ENCODE measurements at places on chromosomes 12 and 14.

DNA sequence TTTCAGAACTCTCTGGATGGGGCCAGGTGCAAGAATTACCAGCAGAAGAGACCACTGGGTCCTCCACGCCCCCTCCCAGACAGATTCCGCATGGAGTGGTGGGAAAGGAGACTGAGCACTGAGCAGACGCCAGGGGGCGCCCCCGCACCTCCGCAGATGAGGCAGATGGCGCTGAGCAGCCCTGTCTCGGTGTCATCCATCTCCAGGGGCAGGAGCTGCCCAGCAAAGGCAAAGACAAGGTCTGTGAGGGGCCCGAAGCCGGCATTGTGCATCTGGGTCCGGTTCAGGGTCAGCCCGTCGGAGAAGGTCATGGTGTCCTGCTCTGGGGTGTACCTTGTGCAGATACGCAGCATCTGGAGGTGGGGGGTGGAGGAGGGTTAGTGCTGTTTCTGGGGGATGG is 6.3 kb upstream of the ITGB7 start:
- peak; percentile 83 for DNase-seq

DNA sequence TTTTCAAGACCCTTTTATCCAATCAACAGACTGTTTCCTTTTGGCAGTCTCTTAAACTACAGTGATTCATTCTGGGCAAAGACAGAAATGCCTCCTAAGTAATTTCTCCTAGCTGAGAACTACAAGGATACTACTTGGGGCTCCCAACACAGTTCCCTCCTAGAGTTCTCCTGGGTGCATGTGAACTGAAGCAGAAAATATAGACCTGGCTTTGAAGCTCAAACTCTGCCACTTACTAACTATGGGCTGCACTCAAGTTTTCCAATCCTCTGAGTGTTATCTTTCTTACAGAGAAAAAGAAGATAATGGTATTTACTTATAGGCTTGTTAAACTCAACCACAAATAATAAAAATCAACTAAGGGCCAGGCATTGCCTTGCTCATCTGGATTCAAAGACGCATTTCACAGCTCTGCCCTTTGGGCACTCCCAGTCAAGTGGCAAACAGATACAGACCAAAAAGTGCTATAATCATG is 97.6 kb downstream of the EFCAB11 start:
- DNase-seq: no peak

- DNase-seq: no peak
Observed at GRCh38 chr14:65019944-65020566, 33.4 kb downstream of the FNTB start.

- DNase-seq: no peak
Observed at GRCh38 chr14:59754256-59754655, 116.3 kb downstream of the RTN1 start.

GRCh38 chr14:23062002-23062401 is 4.7 kb upstream of the CDH24 start:
- no peak for DNase-seq

GRCh38 chr12:105077435-105077834 is 6.8 kb downstream of the ALDH1L2 start:
- no peak for DNase-seq

- no peak for DNase-seq
Observed at GRCh38 chr12:94596596-94596995, 53.8 kb downstream of the TMCC3 start.

- no peak for DNase-seq
Observed at GRCh38 chr14:66717561-66718140, 209.7 kb downstream of the GPHN start.

DNA sequence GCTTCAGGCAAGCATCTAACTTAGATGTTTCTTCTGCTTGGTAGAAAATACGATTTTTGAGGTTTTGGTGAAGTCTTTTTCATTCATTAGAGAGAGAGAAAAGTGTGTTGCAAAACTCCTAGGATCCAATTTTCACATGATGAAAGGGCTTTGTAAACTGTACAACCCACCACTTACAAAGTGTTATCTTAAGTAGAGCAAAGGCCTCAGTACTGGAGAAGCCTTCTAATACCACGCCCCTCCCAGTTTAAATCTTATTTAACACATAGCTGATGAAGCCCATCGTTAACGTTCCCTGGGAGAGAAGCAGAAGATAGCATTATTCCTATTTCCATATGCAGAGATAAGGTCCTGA is 869 bp downstream of the APOLD1 start:
- DNase-seq: no peak

- DNase-seq: peak; percentile 23
Observed at GRCh38 chr12:100141666-100141997, 1.0 kb downstream of the BLTP3B start.

DNA sequence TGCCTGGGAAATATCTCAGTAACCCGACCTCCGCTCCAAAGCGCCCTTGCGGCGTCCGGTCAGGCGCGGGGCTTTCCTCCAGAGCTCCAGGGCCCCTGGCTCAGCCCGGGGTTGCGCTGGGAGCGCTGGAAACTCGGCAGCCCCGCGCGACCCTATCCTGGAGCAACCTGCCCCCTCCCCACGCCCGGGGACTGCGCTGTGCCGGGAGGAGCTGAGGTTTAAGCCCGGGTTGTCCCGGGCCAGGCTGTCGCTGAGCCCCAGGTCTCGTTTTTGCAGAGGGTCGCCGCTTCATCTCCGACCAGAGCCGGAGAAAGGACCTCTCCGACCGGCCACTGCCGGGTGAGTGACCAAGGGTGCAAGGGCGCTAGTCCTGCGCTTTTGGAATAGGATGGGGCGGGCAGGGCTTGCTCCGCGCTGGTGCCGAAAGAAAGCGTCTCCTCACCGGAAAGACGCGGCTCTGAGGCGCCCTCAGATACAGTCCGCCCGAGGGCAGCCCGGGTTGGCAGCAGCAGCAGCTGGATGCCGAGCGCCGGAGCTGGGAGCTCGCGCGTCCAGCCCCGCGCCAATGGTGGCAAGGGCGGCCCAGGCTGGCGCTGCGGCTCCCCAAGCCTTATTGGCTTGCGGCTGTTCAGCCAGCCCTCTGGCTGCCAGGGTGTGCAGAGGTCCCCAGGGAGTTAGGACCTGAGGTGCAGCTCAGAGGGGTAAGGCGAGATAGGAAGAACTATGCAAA is 1.5 kb downstream of the SPX start:
- DNase-seq: peak; percentile 63

DNA sequence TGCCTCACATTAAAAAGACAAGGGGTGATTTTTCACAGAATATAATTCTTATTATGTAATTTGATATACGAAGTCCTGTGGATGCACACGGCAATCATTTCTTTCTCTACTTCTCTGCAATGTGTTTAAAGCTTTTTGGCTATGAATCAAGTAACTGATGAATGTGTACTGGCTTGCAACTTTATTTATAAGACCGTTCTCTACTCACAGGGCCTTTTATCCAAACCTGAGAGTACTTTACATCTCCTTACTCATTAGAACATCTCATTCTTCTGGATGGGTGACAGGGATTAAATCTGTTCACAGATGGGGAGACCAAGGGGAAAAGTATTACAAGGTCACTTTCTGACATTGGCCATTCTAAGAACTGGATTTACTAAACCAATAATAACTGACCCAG is 215.8 kb upstream of the DIO2 start:
- DNase-seq: no peak

DNA sequence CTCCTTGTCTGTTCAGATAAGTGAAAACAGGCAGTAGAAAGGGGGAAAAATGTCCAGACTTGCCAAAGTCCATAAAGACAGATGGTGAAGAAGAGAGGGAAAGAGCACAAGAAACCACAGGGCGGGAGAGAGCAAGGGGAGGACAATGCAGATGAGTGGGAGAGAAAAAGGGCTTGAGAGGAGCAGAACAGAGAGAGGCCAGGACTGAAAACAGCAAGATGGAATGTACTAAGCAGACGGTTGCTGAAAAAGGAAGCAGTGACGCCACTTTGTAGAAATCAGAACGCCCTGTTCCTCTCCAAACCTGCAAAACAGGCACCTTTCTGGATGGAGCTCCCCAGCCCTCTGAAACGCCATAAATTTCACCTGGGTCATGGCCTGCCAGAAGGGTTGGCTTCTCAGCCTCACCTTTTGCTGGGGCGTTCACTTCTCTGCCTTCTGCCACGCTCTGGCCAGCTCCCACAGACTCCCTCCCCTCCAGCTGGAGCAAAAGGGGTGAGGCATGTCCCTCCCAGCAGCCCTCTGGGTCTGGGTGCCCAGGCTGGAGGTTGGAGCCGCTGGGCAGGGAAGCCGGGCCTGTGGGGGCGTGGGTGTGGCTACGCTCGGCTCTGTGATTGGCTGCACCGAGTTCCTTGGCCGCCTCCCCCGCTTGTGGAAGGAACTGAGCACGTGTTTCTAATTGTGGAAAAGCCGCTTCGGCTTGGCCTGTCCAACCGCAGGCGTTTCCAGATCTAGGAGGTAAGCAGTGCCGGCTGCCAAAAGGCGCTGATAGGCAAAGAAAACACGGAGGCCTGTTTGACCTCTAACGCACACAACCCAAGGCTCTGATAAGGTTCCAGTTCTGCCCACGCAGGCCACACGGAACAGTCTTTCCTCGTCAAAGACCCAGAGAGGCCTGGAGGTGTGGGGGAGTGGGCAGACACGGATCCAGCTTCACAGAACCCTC is 29.3 kb downstream of the SLC7A8 start:
- no peak for DNase-seq

- no peak for DNase-seq
Observed at GRCh38 chr12:130517588-130517987, 179.9 kb downstream of the PIWIL1 start.

DNA sequence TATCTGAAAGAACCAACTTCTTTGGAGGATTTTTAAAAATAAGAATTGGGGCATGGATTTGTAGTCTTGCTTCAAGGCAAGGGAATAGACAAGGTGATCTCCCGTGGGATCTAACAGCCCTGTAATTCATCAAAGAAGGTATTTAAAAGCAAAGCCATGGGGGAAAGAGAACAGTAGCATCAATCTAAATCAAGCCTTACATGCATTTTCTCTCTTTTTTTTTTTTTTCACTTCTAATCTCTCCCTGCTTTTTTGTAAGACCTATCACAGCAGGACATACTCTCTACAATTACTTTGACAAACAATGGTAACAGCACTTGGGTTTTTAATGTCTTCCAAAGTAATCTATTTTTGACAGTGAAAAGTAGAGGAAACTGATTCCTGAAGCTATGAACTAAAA is 367.9 kb downstream of the PAWR start:
- DNase-seq: no peak

- DNase-seq: no peak
Observed at GRCh38 chr12:479161-479560, 19.4 kb downstream of the B4GALNT3 start.

DNA sequence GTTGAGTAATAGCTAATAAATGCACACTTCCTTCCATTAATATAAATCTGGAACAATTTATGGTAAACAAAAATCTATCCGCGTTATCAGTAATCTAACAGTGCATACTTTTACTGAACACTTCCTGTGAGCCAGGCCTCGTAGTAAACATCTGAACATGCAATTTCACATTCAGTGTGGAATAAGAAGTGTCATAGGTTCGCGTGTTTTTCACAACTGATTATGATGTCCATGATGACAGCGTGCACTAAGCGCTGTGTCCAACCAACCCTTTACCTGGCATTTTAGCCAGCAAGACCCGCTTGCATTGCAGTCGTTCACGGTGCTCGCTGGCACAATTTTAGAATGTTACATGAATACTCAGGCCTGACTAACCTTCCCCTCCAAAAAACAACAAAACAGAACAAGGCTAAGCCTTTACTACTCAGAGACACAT is 2.1 kb downstream of the PNMA1 start:
- no peak for DNase-seq

DNA sequence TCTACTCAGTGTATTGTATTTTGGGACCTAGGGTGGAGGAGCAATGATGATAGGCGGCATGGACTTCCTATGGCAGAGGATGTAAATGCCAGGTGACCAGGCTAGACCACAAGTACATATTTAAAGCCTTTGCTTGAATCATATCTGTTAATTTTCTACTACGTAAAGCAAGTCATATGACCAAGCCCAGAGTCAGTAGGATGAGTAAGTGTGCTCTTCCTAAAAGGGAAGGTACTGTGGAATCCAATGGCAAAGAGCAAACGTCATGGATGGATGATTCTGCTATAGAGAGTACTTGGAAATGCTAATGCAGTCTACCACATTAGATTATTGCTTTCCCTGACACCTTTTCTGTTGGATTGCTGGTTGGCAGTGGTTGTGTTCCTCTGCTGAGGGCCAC is 16.8 kb downstream of the GPATCH2L start:
- DNase-seq: no peak

DNA sequence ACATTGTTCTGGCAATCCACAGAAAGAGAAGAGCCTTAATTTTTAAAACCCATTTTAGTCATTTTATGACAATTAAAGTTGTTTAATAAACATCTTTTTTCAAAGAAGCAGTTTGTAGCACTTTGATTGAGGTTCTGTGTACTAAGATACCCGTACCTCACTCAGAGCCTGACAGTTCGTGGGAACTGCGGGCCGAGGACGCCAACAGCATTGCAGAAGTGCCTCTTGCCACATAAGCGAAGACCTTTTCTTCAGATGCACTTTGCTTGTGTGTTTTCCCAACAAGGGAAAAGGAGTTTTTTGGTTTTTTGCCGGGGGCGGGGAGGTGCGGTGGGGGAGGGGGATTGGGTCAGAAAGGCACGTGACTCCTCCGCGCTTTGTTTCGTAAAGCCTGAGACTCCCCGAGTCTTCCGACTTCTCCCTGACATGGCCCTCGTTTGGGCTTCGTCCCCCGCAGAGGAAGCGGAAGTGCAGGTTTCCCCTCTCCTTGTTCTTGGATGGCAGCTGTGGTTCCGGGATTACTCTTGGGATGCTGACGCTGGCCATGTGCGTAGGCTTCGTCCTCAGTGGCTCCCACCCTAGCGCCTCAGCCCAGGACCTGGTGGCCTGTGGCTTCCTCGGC is 70.8 kb downstream of the WDR20 start:
- DNase-seq: no peak

- DNase-seq: no peak
Observed at GRCh38 chr12:112664569-112664968, 127.0 kb upstream of the RPH3A start.

GRCh38 chr12:108265505-108265904 is 73.6 kb downstream of the CMKLR1 start:
- DNase-seq: no peak

GRCh38 chr12:117002051-117002817 is 91.5 kb downstream of the FBXW8 start:
- DNase-seq: no peak
